Stimulated activated CD4-positive, alpha-beta T cell treated with anti-CD3 and anti-CD28 coated beads, Interleukin-12 subunit alpha, Interleukin-12 subunit beta, amount 100 ng/mL, for 4 hours (primary cell): ENCODE measurements at places on chromosomes 3 and 15.

DNA sequence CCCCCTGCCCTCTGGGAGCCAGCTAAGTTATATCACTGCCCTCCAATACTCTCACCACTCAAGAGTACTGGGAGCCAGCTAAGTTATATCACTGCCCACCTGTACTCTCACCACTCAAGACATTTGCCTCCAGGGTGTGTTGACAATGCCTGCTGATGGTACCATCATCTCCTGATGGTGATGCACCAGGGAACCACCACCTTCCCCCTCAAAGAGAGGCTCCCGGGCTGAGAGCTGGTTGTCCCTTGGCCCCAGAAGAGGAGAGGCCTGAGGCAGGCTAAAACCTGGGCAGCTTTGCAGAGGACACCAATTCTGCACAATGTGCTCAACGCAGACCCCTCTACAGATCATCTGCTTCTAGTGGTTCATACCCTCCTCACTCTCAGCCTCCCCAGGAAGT, 7.5 kb upstream of the HAPLN3 start:
- no peak for DNase-seq

DNA sequence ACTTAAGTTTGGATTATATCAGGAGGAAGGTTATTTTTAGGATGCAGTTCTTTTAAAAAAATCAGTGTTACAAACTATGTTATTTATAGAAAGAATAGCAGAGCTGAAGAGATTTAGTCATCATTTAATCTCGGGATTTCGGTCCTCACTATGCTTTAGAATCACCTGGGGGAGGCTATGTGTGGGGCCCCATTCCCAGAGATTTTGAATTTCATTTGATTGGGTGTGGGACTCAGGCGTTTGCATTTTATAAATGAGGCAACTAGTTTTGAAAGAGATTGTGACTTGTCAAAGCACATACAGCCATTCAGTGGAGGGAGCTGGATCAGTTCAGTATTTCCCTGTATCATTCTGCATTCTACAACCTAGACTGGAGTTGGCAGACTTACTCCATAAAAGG, 36.8 kb downstream of the TFG start:
- no peak for DNase-seq

- DNase-seq, result no peak
Measured at GRCh38 chr3:69292959-69293574, 92.8 kb downstream of the FRMD4B start.

- DNase-seq, result no peak
Measured at GRCh38 chr3:279325-279724, 82.8 kb downstream of the CHL1 start.

- DNase-seq, result no peak
Measured at GRCh38 chr3:130971208-130971607, 55.4 kb downstream of the ASTE1 start.

- no peak for DNase-seq
Measured at GRCh38 chr3:159082519-159082918, 280.7 kb downstream of the MFSD1 start.

GRCh38 chr3:170751083-170751898, 118.7 kb downstream of the RPL22L1 start:
- no peak for DNase-seq

DNA sequence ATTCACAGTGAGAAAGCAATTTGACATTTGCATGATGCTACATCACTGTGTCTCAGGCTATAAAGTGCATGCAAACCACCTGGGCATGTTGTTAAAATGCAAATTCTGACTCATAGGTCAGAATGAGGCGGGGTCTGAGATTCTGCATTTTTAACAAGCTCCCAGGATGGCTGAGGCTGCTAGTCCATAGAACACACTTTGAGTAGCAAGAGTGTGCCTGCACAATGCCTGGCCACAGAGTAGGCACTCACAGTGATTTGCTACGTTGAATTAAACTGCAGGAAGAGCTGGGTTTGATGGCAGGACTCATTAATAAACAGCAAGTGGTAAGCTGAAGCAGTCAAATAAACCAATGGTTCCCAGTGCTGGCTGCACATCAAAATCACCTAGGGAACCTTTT, 48.1 kb downstream of the NTRK3 start:
- DNase-seq, result no peak

DNA sequence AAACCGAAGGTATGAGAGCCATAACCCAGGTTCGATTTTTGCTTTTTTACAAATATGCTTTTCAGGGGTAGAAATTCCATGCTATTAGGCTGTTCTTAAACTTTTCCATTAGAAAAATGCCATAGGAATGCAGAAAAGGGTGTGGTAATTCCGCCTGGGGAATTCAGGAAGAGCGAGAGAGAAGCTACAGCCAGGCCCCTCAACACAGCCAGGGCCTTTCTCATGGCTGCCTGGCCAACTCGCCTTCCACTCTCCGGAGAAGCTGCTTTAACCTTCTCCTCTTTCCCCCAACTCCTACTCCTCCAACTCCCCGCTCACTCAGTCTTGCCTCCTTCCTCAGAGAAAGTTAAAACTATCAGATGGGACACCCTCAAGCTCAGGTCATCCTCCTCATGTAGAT, 9.1 kb upstream of the TICRR start:
- DNase-seq, result no peak

DNA sequence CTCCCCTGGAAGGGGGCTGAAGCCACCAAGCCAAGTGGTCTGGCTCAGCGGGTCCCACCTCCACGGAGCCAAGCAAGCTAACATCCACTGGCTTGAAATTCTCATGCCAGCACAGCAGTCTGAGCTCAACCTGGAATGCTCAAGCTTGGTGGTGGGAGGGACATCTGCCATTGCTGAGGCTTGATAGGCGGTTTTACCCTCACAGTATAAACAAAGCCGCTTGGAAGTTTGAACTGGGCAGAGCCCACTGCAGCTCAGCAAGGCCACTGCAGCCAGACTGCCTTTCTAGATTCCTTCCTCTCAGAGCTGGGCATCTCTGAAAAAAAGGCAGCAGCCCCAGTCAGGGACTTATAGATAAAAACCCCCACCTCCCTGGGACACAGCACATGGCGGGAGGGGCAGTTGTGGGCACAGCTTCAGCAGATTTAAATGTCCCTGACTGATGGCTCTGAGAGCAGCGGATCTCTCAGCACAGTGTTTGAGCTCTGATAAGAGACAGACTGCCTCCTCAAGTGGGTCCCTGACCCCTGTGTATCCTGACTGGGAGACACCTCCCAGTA, 23.2 kb upstream of the IGSF10 start:
- DNase-seq, result no peak

DNA sequence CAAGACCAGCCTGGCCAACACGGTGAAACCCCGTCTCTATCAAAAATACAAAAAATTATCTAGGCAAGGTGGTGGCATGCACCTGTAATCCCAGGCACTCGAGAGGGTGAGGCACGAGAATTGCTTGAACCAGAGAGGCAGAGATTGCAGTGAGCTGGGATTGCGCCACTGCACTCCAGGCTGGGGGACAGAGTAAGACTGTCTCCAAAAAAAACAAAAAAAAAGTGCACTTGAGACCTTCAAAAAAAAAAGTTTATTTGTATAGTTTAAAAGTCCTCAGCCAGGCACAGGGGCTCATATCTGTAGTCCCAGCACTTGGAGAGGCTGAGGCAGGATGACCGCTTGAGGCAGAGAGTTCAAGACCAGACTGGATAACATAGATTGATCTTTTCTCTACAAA, 2.1 kb downstream of the PBRM1 start:
- DNase-seq, result no peak

DNA sequence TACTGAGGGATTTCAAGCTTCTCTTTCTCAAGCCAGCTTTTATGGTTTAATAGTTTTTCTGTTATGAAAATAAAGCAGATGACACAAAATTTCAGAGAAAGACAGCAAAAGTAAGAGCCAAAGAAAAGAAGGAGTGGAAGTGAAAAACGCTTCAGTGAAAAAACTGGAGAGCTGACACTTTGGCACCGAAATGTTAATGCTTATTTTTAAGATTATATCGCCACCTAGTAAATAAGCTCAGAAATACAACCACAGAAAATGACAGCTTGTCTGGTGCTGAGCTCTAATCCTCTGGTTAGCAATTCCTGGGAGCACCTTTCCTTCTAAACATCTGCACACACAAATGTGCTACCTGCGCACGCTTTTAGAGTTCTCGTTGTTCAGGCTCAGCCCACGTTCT, 101.6 kb downstream of the ZPLD1 start:
- DNase-seq, result no peak

GRCh38 chr3:99909714-99910495, 92.2 kb downstream of the CMSS1 start:
- no peak for DNase-seq

DNA sequence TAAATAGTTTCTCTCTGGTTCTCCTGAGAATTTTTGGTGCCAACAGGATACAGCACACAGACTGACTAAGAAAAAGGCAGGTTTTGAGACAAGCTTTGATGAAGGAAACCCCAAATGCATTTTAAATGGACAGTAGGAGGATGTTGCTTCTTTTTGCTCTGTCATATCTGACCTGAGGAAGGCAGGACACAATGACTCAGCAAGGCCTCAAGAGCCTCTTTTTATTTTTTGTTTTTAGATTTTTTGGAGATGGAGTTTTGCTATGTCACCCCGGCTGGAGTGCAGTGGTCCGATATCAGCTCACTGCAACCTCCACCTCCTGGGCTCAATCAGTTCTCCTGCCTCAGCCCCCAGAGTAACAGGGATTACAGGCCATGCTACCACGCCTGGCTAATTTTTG, 16.9 kb upstream of the KNG1 start:
- no peak for DNase-seq

GRCh38 chr15:100114100-100114499, 227.7 kb downstream of the ADAMTS17 start:
- DNase-seq, result no peak

DNA sequence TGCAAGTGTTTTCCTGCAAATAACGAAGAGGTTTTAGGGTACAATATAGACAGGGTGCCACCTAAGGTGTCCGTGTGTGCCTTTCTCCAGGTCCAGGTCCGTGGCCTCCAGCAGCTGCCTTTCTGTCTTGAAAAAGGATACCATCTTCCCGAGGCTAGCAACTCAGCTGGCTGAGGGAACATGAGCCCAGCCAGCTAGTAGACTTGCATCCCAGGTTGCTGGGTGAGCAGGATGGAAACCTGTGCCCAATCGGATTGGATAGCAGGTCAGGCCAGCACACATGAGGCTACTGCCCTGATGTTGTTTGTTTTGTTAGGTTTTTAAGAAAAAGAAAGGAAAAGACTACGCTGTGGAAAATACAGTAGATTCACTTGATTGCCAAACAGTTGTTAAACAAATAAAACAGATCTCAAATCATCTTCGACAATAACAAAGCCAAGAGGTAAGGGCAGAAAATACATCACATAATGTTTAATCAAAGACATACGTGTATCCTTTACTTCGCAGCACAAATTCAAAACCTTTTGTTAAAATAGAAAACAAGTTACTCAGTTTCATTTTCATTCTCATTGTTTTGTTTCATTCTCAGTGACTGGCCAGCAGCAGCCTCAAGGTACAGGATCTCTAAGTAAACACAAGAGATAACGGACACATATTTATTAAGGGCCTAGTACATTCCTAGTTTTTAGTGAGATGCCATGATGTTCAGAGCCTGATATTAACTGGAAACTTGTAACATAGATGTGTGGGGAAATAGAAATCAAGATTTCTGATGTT, 661.2 kb upstream of the NR2F2 start:
- no peak for DNase-seq

DNA sequence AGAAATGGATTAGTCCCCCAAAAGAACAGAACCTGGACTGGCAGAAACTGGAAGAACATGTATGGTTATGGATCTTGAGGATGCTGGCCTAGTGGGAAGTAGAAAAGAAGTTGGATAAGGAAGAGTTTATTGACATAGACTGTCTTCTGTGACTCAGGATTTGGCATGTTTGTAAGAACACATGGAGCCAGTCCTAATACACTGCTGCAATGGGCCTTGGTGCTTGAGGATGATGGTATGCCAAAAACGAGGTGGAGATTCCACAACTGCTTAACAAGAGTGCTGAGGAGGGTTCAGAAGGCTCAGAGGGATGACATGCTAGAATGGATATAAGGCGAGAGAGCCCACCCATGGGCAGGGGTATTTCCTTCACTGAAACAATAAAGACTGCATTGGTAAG, 22.4 kb downstream of the LZTFL1 start:
- DNase-seq, result no peak

GRCh38 chr3:33008282-33008681, 56.8 kb downstream of the CCR4 start:
- no peak for DNase-seq

- no peak for DNase-seq
Measured at GRCh38 chr3:46070595-46071093, 43.4 kb upstream of the XCR1 start.

GRCh38 chr3:112847692-112848091, 1.0 kb upstream of the CD200R1L start:
- no peak for DNase-seq

DNA sequence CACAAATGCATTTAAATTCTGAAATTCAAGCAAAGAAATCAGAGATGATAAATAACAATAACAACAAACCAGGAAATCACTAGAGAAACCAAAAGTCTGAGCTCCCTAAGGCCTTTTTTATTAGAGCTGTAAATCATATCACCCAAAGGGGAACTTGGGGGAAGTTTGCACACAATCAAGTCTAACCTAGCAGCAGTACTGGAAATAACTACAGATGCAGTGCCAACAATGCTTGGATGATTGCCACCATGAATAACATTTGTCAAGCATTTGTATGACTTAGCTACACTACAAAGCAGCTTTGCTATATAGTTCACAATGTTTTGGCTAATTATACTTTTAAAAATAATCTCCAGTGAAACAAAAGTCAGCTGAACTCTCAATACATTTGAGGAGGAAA, 27.8 kb downstream of the SHQ1 start:
- no peak for DNase-seq

GRCh38 chr3:70006089-70006488, 6.6 kb downstream of the SAMMSON start:
- DNase-seq, result no peak

GRCh38 chr15:52803467-52804306, 13.6 kb upstream of the ONECUT1 start:
- DNase-seq, result no peak

DNA sequence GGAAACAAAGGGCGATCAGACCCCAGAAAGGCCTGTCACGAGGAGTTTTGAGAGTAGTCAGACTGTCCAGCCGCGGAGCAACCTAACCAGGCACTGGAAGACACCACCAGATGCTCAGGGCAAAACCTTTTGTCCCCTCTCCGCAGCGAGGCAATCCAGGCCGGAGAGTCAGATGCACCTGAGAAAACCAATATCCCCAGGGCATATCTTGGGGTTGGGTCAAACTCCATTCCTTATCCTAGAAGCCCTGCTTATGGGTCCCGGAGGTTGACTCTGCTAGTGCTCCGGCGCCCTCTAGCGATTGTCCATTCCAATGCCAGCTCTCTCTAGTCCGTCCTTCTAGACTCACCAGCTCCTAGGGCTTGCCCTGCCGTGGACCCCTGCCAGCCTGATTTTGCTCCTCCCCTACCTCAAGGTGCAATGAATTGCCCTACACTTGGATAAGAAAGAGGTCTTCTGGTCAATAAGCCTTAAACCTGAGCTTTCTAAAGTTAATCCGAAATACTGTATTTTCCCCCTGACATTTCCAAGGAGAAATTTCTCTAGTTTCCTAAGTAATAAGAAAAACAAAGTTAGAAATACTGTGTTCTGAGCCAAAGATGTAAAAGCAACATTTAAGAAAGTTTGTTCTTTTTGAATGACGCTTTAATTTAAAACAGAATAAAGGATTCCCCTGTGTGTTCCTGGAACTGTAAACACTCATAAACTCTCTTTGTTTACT, 5.5 kb downstream of the CPNE4 start:
- peak; percentile 54 for DNase-seq
